ENCODE measurements at places on chromosomes 13 and 19.
A peak's percentile ranks its signal among the peaks of the same experiment; 100 is the strongest.

DNA sequence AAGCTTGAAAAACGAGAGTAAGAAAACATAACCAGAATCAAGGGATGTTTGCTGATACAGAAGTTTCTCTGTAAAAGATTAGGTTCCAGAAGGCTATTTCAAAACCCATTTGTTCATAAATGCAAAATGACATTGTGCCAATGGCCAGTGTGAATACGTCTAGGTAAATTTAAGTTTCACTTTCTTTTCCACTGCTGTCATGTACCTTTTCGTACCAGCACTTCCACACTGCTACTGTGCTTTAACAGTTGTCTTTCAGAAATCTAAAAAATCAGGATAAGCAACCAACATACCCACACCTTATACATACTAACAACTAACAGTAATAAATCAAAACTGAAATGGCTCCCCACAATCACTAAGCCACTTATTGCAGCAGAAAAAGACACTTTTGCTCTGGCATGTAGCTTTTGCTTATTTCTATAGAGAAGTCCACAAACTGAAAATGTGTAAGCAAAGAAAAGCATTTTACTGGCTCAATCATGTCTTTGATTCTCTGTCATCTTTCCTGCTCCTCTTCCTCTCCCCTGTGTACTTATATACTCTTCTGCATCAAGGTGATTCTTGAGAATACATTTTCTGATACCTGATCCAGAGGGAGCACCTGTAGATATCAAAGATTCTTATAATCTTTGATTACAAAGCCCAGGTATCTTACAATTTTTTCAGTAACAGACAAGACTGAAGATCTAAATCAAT is 34.3 kb downstream of the ELF1 start:
- DNase-seq: no peak

DNA sequence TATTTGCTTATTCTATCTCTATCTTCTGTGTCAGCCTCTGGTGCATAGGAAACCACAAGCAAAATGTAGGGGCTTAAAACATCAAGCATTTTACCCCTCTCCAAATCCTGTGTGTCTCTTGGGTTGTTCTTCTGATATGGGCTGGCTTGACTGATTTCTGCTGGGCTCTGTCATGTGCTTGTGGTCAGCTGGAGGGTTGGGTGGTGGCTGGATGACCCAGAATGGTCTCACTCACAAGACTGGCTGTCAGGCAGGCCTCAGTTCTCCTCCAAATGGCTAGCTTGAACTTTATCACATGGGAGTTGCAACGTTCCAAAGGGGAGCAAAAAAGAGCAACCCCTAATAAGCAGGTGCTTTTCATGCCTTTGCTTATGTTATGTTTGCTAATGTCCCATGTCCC is 9.6 kb upstream of the LYPD5 start:
- DNase-seq: no peak

- DNase-seq: no peak
These were observed 4.9 kb downstream of the THAP8 start for GRCh38 chr19:36049080-36049698.

- DNase-seq: no peak
These were observed 4.6 kb downstream of the S1PR2 start for GRCh38 chr19:10226376-10227025.

DNA sequence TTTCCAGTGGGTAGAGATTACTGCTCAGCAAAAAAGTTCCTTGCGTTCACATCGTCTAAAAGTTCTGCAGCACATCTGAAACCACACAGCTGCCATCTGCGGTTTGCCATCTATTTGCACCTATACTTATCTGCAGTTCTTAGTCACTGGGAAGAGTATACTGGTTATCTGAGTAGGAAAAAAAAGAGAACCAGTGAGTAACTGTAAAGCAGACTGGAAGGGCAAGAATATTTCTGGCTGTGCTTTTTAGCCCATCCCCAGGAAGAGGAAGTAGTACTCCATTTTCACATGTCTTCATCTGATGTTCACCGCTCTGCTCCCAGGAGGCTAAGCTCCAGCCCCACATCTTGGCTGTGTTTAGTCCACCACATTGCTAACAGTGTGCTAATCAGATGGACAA is 35.6 kb downstream of the EFNB2 start:
- no peak for DNase-seq

DNA sequence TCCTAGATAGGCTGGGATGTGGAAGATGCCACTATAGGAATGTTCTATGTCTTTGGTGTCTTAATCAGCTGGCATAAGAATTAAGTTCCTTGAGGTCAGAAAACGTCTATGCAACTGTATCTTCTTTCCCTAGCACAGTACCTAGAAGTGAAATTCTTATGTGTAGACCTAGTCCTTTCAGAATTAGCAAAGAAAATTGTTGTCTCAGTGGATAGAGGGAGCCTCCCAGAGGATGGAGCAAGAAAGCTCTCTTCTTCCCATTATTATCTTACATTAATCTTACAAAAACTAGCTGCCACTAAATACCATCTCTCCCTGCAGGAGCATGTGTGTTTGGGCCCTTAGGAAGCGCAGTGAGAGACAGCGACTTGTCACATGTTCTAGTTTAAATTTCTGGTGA is 11.6 kb downstream of the CLDN10 start:
- DNase-seq: no peak

GRCh38 chr13:101970341-101970740 is 431.5 kb downstream of the FGF14 start:
- no peak for DNase-seq

DNA sequence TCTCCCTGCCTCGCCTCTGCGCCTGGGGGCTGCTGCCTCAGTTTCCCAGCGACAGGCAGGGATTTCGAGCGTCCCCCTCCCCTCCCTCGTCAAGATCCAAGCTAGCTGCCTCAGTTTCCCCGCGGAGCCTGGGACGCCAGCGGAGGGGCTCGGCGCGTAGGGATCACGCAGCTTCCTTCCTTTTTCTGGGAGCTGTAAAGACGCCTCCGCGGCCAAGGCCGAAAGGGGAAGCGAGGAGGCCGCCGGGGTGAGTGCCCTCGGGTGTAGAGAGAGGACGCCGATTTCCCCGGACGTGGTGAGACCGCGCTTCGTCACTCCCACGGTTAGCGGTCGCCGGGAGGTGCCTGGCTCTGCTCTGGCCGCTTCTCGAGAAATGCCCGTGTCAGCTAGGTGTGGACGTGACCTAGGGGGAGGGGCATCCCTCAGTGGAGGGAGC is 722 bp upstream of the ICAM1 start:
- no peak for DNase-seq

DNA sequence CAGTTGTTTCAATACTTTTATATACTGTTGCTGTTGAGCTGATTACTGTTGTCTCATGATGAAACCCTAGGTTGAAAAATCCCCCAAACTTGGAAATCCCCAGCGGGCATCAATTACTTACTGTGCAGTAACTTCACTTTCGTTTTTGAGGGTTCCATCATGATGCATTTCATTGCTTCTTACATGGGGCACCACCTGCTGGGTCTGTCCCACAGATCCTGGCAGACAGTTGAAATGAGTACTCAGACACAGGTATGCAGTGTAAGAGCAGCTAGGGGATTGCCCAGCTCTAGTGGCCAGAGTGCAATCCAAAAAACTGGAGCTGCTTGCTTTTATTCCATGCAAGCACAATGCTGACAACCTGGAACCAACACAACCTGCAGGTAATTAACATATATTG is 132.5 kb upstream of the ZNF91 start:
- DNase-seq: no peak

GRCh38 chr13:67416047-67416925 is 186.2 kb upstream of the PCDH9 start:
- no peak for DNase-seq

DNA sequence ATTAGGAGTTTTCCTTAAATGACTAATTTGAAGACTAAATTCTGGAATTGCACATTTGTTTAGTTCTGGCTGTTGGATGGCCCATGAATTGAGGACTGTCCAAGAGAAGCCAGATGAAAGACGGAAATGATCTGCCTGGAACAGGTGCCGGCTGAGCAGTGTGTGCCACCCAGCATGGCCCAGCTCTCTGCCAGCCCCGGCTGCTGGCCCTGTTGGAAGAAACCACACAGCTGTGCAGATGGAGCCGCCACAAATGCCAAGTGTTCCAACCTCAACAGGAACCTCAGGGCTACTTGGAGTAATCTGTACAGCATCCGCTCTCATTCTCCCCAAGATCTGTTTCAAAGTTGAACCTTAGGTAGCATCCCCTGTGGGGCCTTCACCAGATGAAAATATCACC is 67.0 kb upstream of the STARD13 start:
- no peak for DNase-seq

DNA sequence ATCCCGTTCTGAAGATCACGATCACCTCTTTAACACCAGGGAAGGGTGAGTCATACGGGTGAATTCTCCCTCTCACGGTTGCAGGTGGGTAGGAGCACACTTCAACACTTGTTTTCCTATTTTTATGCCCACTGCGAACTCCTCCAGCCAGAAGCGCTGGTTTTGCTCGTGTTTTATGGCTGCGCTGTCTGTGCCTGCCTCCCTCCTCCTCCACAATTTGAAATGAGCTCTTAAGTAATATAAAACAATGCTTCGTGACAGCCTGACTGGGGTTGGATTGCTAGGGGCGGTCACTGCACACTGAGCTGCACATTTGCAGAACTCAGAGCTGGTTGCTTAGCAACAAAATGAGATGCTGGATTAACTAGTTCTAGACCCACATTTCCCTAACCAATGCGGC is 12.9 kb downstream of the CCDC70 start:
- DNase-seq: no peak

GRCh38 chr19:56350416-56351045 is 35.9 kb upstream of the ZSCAN5A start:
- no peak for DNase-seq

DNA sequence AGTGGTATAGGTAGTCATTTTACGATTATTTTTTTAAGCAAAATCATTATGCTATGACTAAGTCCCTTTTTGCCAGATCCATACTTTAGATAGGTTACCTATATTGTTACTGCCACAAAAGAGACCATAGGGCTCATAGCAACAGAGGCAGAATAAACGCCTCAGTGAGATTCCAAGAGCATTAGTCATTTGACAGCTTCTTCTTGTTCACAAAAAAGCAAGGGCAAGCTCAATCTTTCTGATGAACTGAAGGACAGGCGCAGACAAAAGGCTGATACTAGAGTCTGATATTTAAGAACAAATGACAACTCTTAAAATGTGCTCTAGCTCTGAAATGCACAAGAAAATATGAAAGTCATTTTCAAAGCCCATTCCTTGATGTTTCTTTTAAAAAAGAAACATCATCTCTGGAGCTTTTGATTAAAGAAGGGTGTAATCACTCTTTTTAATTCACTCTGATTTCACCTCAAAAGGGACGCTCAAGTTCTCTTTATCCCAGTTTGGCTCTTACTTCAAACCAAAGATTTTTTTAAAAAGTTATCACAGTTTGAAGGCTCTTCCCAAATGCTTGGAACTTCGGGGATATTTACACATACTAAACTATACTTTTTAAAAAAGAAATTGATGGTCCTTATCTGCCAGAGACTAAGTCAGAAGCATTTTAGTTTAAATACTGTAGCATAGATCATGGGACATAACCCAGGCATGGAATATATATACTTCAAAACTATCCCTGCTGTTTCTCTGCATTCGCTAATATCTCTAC is 187.2 kb downstream of the EFNB2 start:
- no peak for DNase-seq

DNA sequence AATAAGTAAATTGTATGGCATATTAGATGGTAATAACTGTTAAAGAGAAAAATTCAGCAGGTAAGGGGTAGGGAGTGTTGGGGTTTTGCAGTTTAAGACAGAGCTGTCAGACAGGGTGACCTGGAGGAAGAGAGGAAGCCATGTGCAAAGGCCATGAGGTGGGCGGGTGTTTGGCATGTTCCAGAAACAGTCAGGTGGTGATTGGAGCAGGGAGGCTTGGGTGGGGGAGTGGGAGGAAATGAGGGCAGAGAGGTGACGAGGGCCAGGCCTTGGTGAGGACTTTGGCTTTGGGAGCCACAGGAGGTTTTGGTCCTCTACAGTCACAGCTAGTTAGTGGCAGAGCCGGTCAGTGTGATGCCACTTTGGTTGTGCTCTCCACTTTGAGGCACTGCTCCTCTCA is 20.1 kb downstream of the RYR1 start:
- DNase-seq: no peak

GRCh38 chr19:58346961-58347929 is 6.0 kb downstream of the A1BG start:
- DNase-seq: peak; percentile 33

- no peak for DNase-seq
These were observed 65.0 kb upstream of the GTF2F2 start for GRCh38 chr13:45055198-45055901.

DNA sequence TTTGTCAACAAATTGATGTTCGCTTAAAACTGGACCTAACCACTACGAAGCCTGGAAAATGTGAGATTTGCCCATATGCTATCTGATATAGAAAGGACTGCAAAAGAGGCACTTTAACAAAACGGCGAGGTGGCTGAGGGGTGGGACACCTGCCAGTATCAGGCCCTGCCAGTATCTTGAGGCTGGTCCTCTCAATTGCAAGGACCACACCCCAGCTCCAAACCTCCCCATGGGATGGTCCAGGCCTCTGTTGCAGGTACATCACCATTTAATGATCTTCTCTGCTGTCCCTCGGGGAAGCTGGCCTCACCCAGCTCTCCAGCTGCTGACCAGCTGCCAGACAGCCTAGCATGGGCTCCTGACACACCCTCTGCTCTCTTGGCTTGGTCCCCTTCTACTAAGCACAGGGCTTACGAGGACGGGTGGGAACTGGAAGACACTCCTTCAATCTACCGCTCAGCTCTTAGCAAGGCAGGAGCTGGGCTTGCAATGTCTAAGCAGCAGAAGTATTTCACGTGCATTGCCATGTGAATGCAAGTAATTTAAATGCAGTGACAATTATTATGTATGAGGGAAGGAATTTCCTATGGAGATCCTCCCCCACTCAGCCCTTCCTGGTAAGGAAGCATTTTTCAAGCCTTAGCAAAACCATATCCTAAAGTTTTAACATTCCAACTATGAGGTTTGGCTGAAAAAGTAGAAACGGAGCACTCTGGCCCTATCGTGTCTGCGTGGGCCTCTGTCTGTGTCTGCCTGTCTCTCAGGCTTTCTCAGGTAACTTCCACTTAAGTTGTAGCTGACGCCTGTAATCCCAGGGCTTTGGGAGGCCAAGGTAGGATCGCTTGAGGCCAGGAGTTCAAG is 63.9 kb downstream of the LATS2 start:
- DNase-seq: no peak
